ENCODE measurements at places on chromosomes 5 and 9.

DNA sequence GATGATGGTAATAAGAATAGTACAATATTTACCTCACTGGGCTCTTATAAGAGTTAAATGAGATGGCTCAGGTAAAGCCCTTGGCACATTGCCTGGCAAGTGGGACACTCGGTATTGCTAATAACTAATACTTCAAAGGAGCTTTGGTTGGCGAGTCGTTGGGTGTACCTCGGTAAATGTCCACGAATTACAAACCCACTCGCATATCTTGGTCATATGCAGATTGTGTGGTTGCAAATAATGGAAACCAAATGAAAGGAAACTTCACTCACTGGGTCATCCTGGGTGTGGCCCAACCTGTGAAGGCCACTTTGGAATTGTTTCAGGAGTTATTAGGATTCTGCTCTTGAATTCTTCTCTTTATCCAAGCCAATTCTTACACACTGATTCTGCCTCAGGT, 147.5 kb downstream of the NTRK2 start:
- DNase-seq = no peak

GRCh38 chr5:83099001-83099400, 21.7 kb downstream of the XRCC4 start:
- DNase-seq = no peak

- no peak for DNase-seq
These were observed 7.4 kb upstream of the CARD19 start for GRCh38 chr9:93088656-93089015.

GRCh38 chr9:99411479-99412115, 189.5 kb downstream of the SEC61B start:
- no peak for DNase-seq

GRCh38 chr9:72691671-72692070, 170.3 kb downstream of the TMC1 start:
- DNase-seq = no peak

- DNase-seq = no peak
These were observed at the start of gene CKMT2 for GRCh38 chr5:81233080-81233634. CKMT2 (plus strand) TSS chr5:81233322; CDS start chr5:81251133, 17,811 bp downstream.

DNA sequence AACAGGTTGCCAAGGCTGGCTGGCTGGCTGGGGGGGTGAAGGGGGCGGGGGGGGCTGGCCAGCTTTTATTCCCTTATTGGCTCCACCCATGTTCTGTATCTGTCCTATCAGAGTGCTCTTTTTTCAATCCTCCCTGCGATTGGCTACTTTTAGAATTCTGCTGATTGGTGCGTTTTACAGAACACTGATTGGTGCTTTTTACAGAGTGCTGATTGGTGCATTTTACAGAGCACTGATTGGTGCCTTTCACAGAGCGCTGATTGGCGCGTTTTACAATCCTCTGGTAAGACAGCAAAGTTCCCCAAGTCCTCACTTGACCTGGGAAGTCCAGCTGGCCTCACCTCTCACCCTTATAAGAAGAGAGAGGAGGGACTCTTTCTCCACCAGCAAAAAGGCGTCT, 175.9 kb downstream of the ERCC6L2 start:
- no peak for DNase-seq

- no peak for DNase-seq
These were observed 282.0 kb downstream of the SLIT3 start for GRCh38 chr5:169018925-169019324.

DNA sequence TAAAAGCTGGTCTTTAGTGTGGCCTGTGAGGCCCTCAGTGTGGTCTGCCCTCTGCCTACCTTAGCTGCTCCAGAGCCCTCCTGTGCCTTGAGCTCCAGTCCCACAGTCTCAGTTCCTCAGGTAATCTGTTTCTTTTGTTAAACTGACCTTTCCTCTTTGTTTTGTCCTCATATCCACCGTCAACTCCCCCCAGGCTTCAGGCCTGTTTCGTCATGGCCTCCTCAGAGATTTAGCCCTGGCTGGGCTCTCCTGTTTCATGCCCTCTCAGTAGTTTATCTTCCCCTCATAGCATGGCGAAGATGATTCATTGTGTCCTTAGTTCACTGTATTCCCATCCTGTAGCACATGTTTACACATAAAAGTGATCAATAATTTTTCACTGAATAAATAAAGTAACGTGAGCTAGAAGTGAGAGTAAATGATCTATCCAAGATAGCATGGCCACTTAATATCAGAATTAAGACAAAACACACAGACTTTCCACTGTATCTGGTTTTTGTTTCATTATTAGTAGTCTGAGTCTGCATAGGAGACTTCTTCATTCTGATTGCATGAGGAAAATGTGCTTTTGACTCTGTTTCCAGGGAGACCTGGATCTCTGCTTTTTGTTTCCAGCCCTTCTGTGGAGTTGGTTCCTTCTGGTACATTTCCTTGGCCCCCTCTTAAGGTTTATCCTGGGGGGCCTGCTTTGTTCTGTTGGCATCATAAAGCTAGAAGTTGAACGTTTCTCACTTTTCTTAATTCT, 70.5 kb downstream of the SNX24 start:
- no peak for DNase-seq

DNA sequence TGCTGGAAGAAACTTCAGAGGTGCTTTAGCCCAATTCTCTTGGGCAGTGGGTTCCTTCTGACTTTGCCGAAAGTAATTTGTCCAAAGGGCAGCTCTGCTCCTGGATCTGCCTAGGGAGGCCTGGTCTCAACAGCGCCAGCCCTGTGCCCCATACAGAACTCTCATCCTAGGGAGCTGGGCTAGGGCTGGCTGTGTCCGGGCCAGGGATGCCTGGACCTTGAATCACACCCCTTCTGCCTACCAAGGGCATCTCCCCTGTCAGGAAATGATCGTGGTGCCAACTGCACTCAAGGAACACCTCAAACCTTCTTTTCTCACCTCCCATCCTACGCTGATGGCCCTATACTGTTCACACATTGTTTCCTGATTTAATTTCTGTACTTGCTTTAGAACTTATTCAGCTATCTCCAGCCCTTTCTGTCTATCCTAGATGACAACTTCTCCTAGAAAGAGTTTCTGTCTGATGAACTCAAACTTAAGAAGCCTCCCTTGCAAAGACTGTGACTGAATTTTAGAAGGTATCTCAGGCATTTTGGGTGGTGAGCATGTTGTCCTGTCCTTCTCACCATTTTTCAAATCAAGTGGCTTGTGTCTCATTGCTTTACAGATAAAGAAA, 37.4 kb upstream of the NFIB start:
- no peak for DNase-seq

DNA sequence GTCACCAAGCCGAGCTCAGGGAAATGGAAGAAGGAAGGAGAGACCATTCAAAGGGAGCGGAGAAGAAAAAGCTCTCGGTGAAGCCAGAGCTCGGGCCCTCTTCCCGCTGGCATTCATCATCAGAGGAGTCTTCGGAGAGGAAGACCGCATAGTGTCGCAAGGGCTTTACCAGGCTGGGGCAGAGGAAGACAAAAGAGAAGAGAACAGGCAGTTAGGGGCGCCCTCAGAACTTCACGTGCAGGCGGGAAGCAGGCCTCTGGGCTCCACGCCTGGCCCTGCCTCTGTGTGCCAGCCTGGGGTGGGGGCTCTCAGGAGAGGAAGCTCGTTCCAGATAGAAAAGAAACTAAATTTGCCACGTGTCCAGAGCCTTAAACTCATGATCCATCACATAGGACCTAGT, 31.7 kb downstream of the CRB2 start:
- DNase-seq = no peak

DNA sequence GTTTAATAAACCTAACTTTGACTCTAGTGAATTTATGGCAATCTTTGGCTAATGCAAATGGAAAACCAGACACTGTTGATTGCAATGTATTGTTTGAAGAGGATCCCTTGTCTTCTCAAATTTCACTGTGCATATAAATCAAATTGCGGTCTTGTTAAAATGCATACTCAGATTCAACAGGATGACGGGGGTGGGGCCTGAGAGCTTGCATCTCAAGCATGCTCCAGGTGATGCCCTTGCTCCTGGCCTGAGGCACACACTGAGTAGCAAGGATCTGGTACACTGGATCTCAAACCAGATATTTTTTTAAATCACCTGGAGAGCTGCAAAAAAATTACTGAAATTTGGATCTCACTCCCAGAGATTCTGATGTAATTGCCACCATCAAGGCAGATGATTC, 463.7 kb downstream of the DNAH5 start:
- no peak for DNase-seq

DNA sequence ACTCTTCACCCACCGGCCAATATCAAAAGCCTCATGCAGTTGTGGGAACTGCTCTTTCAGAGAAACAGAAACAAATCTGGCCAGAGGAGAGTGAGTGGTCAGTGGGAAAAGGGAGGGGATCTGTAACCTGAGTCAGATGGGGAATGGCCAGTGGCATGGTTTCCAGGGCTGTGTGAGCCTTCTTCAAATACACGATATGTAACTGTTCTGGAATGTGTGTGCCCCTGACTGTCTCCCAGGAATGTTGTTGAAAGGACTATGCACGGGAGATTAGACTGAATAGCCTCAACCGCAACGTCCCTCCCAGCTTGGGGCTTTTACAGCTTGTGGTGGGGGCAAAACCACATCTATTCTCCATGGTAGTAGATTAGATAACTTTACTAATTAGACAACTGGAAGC, 60.8 kb downstream of the SH3TC2 start:
- DNase-seq = no peak

GRCh38 chr9:91001146-91001611, 199.6 kb downstream of the SYK start:
- no peak for DNase-seq

GRCh38 chr9:11241779-11242178, 629.0 kb upstream of the PTPRD start:
- no peak for DNase-seq

DNA sequence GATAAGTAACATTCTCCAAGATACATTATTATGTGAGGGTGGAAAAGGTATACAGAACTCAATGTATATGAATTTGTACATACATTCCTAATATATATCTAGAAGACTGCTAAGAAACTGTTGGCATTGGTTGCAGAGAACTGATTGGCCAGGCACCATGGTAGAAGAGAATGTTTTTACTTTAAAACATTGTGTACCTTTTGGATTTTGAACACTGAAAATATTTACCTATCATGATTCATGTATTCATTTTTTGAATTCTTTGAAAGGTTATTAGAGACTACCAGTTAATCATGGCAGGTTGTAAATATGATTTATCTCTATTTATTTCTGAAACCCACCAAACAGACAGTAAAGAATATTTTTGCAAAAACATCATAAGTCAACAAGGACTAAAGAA, 41.2 kb upstream of the ADRB2 start:
- DNase-seq = no peak

- DNase-seq = no peak
These were observed 2.1 kb upstream of the MYMK start for GRCh38 chr9:133526721-133527321.

- DNase-seq = no peak
These were observed 527.8 kb upstream of the ZNF608 start for GRCh38 chr5:125274211-125274610.

DNA sequence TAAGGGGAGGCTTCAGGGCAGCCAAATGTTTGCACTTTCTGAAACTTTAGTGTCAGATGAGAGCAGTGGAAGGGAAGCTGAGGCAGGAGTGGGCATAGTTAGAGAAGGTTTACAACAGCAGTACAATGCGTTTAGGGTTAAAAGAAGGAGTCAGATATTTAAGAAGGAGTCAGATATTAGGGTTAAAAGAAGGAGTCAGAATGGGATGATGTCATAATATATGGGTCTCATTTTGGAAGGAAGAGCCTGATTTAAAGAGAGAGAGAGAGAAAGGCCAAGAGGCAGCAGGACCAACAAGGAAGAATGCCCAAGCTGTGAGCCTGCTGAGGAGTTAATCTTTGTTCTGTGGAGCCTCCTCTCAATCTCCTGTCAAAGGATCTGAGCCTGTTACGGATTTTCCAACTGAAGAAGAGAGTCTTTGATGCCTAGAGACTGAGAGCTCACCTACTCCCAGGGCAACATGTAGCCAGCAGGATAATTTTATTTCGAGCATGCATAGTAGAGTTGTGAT, 9.5 kb downstream of the ISL1 start:
- DNase-seq = no peak

GRCh38 chr9:124427281-124427680, 12.0 kb upstream of the PSMB7 start:
- DNase-seq = no peak

DNA sequence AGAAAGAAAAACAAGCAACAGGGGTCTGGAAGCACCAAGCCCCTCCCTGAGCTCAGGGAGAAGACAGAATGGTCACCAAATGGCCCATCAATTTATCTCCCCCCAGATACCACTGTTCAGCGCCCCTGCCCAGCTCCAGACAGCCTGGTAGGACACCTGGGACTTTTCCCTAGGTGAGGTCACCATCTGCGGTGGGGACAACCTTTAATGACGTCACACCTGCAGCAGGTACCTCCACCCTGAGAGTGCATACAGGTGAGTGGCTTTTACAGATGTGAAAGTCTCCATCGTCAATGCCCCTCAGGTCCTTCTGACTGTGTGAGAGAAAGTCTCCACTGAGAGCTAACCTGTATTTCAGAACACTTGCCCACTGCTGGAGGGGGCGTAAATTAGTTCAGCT, 34.3 kb upstream of the LAMC3 start:
- no peak for DNase-seq

DNA sequence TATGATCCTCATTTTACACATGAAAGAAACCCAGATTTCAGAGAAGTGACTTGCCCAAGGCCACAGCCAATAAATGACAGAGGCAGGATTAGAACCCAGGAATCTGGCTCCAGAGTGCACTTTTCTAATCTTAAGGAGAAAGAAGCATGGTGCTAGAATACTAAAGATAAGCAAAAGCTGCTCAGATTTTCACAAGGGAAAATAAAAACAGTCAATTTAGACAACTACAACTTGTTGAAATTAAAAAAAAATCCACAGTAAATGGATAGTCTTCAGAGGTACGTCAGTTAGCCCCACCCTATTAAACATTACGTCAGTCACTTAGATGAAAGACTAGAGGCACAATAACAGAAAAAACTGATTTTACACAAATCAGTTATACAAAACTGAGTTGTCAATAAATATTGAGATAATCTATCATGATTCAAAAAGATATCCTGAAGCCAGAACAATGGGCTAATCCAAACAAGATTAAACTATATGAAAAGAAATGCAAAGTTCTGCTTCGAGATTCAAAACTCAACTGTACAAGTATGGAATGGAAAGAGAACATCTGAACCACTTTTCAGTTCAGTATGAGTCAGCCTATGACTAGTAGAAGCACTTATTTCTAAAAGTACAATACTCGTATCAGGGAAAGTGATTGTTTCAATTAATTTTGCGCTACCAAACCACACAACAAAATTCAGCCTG, 9.3 kb downstream of the TMEM245 start:
- DNase-seq = no peak

Data from activated T-cell treated with anti-CD3 and anti-CD28 coated beads for 48 hours (primary cell).